ENCODE measurements at places on chromosomes 16 and 17.

DNA sequence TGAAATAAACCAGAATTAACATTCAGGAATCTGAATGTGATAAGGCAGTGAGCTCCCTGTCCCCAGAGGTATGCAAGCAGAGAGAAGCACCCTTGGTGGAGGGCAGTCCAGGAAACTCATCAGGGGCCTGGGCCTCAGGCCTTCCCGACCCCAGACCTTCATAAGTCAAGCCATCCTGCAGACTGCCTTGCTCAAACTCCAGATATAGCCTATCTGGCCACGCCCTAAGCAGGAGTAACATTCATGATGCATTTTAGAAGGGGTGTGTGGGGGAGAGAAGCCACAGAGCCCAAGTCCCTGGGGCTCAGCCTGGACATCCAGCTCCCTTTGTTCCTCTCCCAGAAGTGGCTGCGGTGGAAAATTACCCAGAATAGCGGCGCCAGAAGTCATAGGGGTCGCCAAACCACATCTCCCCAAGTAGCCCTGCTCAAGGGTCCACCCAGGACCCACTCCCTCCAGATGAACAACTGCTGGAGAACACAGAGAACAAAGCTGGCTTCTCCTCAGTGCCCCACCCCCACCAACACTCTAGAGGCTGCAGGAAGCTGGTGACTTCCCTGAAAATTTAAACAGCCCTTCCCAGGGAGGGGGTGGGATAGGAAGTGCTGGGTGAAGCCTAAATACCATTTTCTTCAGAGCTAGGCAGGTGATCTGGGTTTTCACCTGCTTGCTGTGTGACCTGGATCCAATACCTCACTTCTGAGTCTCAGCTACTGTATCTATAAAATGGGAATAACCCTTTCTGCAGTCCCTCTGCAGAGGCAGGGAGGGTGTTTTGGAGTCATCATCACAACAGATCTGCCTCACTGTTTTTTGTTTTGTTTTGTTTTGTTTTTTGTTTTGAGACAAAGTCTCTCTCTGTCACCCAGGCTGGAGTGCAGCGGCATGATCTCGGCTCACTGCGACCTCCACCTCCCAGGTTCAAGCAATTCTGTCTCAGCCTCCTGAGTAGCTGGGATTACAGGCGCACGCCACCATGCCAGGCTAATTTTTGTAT, 1.5 kb upstream of the SREBF1 start:
- DNase-seq: no peak

- DNase-seq: no peak
Measured at GRCh38 chr17:45052052-45052772, 780 bp upstream of the DCAKD start.

DNA sequence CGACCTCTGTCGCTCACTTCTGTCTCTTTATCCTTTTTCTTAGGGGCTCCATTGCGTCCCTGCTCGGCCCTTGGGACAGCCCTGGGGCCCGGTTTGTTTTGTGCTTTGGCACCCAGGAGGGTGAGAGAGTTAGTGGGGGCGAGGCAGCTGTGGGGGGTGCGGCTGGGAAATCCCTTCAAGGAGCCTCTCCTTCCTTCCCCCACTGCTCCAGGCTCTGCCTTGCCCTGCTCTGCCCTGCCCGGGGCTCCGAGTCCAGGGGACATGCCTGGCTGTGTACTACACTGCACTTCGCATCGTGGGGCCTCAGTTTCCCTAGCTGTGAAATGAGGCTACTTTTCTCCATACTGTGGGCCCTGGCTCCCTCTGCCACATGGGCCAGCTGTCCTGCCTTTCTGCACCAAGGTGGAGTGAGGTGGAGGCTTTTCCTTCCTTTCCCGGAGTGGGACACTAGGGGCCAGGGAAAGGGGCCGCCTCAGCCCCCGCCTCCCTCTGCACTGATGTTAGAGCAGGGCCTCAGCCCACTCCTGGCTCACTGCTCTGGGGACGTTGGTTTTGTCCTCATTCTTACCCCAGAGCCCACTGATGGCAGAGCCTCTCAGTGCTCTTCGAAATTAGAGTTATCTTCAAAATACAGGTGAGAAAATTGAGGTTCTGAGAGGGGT, 980 bp downstream of the LLGL1 start:
- no peak for DNase-seq

DNA sequence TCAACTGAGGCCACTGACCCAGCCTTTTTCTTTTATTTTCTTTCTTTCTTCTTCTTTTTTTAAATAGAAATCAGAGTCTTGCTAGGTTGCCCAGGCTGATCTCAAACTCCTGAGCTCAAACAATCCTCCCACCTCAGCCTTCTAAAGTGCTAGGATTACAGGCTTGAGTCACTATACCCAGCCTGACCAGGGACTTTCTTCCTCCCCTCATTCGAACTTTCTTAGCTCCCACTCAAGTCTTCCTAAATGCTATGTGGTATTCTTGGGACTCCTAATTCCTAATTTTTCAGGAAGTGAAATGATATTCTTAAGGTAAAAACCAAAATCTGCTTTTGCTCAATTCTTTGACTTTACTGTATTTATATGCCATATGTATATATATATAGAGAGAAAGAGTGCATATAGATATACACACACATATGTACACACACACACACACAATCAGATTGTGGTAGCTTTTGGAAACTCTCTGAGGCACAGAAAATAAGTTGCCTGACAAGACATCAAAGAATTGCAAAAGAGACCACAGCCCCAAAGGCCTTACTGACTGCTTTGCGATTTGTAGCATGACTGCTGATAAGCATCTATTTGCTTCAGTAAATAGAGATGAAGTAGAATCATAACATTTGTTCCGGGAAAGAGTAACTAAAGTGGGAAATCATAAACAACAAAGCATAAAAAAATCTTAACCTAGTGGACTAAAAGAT, 9.5 kb upstream of the AMZ2 start:
- no peak for DNase-seq

- no peak for DNase-seq
Measured at GRCh38 chr17:49756323-49757150, 7.4 kb downstream of the FAM117A start.

DNA sequence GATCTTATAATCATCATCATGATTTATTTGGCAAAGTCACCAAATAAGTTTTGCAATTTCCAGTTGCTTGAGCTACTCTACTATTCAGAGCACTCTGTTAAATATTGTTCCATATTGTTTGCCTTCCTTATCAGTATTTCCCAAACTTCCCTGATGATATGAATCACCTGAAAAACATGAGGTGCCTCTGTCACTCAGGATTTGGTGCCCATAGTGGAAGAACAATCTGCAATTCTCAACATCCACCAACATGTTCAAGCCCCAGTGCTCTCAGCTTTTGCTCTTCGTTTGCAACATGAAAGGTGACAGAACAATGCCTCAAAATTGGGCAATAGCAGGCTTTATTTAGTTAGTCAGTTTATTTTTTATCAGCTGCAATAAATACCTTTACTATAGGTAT, 28.6 kb upstream of the WSB1 start:
- no peak for DNase-seq

GRCh38 chr17:40122136-40122998, 596 bp downstream of the MSL1 start:
- no peak for DNase-seq

GRCh38 chr16:1862394-1862793, 9.6 kb downstream of the MEIOB start:
- no peak for DNase-seq

DNA sequence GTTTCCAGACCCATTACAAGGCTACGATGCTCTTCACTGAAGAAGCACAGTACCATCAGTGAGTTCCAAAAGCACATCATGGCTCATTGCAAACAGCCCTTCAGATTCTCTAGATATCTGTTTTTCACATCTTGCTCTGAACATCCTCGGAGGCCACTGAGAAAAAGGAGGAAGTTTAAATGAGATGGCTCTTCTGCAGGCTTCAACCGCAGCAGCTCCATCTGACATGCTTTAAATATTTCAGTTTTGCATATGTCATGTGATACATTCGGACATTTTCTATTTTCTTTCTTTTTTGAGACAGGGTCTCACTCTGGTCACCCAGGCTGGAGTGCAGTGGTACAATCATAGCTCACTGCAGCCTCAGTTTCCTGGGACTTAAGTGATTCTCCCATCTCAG, 396.8 kb downstream of the NPIPA8 start:
- no peak for DNase-seq

DNA sequence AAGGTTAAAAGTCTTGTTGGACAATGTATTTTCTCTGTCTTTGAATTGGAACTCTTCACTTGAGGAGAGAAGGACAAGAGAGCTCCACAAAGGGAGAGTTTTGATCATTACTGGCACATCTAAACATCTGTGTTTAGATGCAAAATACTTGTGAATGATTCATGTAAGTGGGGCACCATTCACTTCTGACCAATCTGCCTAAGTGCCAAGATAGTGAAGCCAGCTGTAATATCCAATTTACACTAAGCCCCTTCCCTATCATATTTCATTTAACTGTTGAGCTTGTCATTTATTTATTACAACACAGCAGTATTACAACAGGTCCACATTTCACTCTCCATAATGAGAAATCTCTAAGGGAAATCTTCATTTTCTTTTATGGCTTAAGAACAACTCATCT, 832.3 kb upstream of the GOT2 start:
- DNase-seq: no peak

GRCh38 chr16:3669082-3669481, 14.6 kb downstream of the DNASE1 start:
- DNase-seq: no peak

DNA sequence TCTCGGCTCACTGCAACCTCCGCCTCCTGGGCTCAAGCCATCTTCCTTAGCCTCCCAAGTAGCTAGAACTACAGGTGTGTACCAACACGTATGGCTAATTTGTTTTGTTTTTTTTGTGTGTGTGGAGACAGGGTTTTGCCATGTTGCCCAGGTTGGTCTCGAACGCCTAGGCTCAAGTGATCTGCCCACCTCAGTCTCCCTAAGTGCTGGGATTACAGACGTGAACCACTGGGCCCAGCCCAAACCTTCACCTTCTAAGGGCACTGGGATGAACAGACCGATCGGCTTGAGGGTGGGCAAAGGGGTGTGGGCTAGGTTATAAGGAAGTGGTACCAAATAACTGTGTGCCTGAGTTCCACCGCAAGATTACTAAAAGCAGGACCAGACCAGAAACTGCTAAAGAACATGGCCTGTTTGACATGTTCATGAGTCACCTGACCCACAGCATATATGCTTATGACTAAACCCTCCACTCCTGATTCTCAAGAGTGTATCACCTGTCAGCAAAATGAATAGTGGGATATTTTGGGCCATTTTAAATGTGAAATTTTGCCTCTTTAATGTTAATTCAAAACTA, 8.1 kb downstream of the TMEM97 start:
- no peak for DNase-seq

DNA sequence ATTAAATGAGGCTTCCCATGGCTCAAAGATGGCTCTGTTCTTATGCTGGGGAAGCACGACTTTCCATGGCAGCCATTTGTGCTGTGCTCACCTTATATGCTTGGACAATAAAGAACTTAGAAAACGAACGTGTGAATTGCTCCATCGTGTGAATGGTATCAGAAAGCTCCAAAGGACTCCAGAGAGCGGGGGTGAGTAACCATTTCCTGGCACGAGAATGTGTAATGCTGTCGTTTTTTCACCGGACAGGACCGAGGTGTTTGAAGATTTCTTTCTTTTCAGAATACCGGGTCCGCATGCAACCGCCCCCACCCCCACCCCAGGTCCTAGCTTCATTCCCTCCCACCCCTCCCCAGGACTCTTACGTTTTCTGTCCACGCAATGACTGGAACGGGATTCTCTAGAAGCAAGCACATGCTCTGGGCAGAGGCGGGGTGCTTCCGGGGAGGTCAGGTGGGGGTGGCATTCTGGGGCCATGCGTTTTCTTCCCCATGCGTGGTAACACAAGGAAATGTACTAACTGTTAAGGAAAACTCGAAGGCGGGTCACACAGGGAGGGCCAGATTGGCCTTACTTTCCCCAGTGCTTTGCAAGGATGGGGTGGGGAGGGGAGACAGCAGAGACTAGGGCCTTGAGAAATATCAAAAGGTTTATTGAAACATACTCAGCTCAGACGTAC, 26.2 kb downstream of the GPRC5B start:
- DNase-seq: no peak

DNA sequence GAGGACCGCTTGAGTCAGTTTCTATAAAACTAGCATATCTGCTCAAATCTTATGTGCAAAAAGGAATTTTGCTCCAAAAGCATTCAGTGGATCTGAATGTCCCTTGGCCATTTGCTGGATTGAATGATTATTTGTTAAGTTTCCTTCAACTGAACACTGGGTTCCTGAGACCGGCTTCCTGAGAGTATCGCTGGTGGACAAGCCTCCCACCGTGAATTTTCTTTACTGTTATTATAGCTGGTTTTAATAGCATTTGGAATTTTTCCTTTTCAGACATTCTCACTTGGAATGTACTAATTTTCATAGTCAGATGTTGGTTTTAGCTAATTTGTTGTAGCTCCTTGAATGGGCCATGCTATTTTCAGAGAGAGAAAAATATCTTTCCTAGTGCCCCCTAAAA, 9.8 kb upstream of the MYOCD start:
- DNase-seq: no peak

- DNase-seq: no peak
Measured at GRCh38 chr16:559411-560203, 587 bp upstream of the PRR35 start.

GRCh38 chr17:13665872-13666635, 64.3 kb upstream of the HS3ST3A1 start:
- no peak for DNase-seq

GRCh38 chr17:28725166-28725659, 820 bp downstream of the TLCD1 start:
- DNase-seq: no peak
